GM13977 (cell line): ENCODE measurements at places on chromosomes 1 and 21.
A peak's percentile ranks its signal among the peaks of the same experiment; 100 is the strongest.

DNA sequence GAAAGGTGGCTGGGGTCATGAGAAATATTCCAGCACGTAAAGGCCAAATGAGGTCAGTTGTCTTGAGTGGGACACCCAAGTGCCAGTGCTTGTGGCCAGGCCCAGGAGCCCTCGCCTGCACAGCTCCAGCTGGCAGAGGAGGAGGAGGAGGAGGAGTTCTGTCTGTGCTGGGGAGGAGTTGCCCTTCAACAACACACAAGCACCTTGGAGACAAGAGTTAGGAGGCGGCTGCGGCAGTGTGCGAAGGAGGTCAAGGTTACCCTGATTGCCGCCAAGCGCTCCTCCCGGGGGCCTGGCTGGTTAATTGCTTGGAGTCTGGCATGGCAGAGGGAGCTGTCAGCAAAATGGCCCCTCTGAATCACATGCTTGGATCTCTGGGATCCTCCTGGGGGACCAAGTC is 45.1 kb downstream of the GRIK3 start:
- DNase-seq: no peak

GRCh38 chr1:230917284-230918135 is 49.2 kb upstream of the C1orf198 start:
- peak; percentile 62 for DNase-seq

GRCh38 chr1:119544165-119544762 is 37.3 kb downstream of the HSD3B1 start:
- no peak for DNase-seq

DNA sequence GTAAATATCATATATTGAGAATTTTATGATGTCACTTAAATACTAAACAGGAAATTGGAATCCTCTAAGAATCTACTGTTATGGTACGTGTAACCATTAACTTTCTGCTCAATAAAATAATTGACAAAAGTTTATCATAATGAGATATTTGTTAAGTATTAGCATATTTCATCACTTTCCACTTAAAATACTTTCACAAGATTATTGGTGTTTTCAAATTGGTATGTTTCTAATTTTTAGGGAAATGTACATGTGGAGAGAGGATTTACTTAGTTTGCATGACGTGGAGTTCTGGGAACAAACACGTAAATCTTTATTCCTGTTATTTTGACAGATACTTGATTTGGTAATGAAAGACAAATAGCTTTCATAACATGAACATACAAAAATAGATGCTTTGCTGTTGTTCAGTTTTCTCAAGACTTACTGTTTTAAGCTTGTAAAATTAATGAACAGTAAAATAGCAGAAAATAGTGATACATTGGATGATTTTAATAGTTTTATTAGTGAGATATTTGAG is 1.6 kb downstream of the SRSF11 start:
- DNase-seq: no peak
